ENCODE measurements at places on chromosomes 6 and 20.

- no peak for DNase-seq
These were observed 6.9 kb upstream of the SAMD3 start for GRCh38 chr6:130229645-130230044.

GRCh38 chr6:90000864-90001731 lies 106.8 kb downstream of the GJA10 start:
- peak; percentile 91 for DNase-seq

DNA sequence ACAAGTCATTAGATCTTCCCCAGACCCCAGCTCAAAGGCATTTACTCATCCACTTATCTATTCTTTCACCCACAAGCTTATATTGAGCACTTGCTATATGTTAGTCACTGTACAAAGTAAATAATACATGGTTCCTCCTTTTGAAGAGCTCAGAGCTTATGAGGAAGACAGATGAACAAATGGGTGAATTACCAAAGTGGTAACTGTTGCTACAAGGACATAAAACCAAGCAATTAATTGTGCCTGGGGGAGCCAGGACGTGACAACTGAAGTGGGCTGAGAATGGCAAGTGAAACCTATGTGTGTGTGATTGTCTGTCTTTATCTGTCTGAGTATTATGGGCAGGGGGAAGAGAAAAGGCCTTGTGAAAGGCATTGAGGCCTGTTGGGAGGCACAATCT lies 45.6 kb upstream of the AKIRIN2 start:
- DNase-seq, result no peak

DNA sequence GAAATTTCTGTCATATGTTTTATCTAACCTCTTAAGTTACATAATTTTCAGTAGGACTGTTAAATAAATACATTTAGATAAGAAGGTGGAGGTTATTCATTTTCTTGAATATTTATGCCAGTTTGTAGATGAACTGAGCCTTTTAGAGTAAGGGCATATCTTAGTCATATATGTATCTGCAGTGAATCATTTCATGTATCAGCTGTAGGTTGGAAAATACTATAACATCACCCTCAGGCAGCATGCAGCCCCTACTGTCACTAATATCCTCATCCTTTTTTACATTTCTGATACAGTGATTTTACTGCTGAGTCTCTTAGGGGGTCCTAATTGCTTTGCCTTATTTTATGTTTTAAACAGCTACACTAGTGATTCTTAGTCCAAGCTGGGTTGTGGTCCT lies 19.5 kb upstream of the SUMO4 start:
- DNase-seq, result no peak

DNA sequence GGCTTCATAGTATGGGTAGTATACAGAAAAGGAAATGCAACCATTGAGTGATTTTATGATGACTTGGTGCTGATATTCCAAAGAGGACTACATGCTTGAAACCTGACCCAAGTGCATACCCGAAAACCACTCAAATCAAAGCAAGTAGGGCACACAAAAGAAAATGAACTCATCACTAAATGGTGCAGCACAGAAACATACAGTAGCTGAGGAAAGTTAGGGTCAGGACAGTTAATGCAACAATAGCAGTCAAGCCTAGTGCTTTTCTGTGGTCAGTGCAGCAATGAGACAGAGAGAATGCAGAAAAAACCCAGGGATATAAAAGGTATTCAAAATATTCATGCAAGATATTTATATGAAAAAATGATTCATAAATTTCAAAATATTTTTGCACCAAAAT lies 711.1 kb downstream of the EPHA7 start:
- DNase-seq, result no peak

GRCh38 chr6:161268531-161269210 lies 5.2 kb downstream of the AGPAT4 start:
- no peak for DNase-seq

GRCh38 chr6:49939993-49940498 lies 23.9 kb downstream of the DEFB114 start:
- no peak for DNase-seq

- DNase-seq, result no peak
These were observed 52.2 kb upstream of the PRL start for GRCh38 chr6:22349051-22349450.

DNA sequence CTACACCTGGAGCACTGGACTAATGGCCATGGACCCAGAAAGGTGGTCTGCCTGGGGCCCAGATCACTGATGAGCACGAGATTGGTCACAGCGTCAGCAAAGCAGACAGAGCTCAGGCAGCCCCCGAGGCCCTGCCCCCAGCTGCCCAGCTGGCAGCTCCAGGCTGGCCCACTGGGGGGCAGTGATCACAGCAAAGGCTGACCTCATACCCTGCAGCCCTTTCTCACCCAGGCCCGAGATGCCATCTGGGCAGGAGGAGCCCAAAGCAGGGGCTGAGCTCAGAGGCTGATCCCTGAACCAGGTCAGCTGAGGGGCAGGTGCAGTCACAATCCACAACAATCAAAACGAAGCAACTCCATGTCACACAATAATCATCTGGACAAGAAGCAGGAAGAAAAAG lies 4.1 kb downstream of the MAP1LC3A start:
- DNase-seq, result no peak

GRCh38 chr6:165663377-165663735 lies 315 bp upstream of the PDE10A start:
- DNase-seq, result no peak

- DNase-seq, result no peak
These were observed 23.5 kb downstream of the PTCHD4 start for GRCh38 chr6:48087448-48087847.

GRCh38 chr20:4870906-4871305 lies 130.4 kb downstream of the SLC23A2 start:
- no peak for DNase-seq

DNA sequence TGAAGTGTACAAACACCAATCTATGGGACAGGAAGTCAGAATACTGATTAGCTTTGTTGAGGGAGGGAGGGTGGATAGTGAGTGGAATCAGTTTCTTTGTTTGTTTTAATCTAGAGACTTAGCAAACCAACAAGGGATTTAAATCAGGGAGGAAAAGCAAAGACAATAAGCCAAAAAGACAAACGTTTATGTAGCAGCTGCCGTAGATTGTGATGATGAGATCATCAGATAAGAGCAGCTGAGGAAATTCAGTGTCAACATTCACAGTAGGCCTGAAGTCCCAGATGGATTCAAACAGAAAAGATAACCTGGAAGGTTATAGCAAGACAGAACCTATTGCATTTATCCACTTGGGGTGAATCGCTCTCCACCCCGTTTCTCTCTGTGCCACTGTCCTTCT lies 104.9 kb upstream of the SYNDIG1 start:
- peak; percentile 54 for DNase-seq

- DNase-seq, result no peak
These were observed 87.0 kb upstream of the MAN1A1 start for GRCh38 chr6:119436583-119436982.

DNA sequence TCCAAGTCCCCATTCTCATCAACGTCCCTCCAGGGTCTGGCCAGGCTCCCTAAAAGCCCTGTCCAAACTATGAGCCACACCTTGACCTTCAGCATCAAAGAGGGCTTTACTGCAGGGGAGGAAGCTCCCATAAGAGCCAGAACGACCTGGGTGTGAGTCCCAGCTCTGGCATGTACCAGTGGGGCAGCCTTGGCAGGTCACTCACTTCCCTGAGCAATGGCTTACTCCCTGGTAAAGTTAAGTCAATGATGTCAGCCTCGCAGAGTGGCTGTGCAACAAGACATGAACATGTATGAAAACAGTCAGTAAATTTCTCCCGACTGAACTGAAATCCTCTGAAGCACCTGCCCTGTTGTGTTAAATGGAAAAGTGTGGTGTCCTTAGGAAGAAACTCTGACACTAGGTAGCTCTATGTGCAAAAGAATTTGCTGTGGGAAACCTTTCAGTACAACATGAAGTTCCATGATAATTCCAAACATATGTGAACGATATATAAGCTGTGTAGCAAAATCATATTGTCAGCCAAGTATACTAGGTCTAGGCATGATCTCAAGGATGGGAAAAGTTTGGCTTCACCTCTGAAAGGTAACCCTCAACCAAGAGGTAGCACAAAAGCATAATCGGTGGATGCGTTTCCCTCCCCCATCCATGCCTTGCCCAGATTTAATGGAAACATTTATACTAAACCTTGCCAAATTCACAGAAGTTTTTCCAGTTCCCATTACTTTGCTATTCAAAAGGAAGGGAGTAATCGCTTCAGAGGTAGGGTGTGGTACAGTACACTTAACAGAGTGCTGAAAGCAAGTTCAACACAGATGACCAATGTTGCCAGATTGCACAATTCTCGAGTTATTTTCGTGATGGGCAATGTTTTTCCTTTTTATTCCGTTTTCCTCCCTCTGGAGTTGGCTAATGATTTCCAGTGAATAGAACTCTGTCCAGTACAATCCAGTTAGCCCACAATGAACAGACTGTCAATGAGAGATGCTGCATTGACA lies 49.0 kb upstream of the RANBP9 start:
- no peak for DNase-seq

- DNase-seq, result no peak
These were observed 162.7 kb downstream of the RALGAPA2 start for GRCh38 chr20:20549704-20550103.

GRCh38 chr6:24658573-24659560 lies 7.8 kb downstream of the TDP2 start:
- no peak for DNase-seq

- DNase-seq, result no peak
These were observed 62.4 kb downstream of the AGPAT4 start for GRCh38 chr6:161211380-161212035.

All from NCI-H2171 (cell line).